ENCODE measurements at places on chromosomes 3 and 15.

- no peak for DNase-seq
Observed at GRCh38 chr3:46905213-46905560, 27.7 kb downstream of the PTH1R start.

- DNase-seq = no peak
Observed at GRCh38 chr3:186511245-186511644, 32.9 kb downstream of the CRYGS start.

GRCh38 chr15:45489690-45490238, 32.8 kb downstream of the SLC30A4 start:
- DNase-seq = no peak

DNA sequence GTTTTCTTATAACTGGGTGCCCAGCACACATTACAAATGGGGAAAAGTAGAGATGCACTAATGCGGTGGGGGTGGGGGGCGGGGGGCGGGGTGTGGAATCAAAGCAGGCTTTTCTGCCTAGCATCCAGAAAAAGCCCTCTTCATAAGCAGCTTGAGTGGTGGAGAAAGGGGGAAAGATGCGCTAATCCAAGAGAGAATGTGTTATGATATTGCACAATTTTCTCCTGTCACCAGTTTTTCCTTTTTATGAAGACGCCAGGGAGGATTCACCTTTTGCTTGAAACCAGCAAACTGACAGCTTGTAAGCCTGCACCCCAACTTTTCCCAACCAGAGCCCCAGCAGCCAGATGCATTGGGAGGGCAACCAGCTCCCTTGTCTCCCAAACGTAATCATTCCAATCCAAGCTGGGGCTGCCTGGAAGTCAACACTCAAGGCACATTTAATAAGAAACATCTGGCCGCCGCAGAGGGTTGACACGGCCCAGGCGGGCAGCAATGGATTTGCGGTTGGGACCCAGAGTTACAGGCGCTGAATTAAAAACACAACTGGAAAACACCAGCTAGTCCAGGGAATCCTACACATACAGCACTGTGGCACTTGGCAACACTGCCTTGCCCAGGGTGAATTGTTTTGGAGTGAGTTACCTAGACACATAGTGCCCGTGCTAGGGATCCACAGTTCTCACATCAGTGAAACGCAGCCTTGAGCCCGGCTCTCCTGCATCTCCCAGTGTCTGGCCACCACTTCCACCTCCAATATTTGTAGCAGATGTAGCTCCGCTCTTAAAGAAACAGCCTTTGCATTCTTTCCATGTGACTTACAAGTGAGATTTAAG, 218.5 kb upstream of the PRICKLE2 start:
- DNase-seq = no peak

GRCh38 chr15:41987925-41988275, 15.5 kb upstream of the EHD4 start:
- no peak for DNase-seq

GRCh38 chr15:71659730-71660067, 150.7 kb upstream of the NR2E3 start:
- DNase-seq = no peak

DNA sequence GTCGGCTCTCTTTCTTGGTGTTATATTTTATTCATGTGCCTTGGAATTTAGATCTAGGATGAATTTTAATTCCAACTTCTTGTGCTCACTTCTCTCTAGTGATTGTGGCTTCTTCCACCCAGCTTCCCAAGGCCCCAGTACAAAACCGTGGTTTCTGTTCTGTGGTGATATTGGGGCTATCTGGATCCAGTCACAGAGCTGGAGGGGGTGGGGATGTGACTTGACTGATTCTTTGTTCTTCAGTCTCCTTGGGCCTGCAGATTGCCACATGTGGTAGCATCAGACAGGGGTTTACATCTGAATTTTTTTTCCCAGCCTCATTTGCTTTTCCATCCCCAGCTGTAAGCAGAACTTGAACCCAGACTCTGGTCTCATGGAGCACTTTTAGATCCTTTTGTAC, 98.5 kb upstream of the ADAMTSL3 start:
- no peak for DNase-seq

DNA sequence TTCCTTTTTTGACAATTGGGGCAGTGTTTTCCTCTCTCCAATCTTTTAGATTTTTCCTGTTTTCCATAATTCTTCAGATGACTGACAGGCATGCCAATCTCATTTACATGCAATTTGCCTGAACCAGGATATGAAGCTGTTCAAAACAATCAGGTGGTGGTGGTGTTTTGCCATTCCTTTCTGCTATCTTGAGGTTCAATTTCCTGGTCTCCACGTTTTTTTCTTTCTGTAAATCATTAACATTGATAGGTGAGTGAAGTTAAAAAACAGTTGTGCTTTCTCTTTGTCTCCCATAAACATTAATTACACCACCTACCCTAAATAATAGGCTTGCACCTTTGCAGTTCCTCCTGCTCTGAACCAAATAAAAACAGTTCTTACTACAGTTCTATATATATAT, 49.1 kb downstream of the C2CD4A start:
- DNase-seq = no peak

DNA sequence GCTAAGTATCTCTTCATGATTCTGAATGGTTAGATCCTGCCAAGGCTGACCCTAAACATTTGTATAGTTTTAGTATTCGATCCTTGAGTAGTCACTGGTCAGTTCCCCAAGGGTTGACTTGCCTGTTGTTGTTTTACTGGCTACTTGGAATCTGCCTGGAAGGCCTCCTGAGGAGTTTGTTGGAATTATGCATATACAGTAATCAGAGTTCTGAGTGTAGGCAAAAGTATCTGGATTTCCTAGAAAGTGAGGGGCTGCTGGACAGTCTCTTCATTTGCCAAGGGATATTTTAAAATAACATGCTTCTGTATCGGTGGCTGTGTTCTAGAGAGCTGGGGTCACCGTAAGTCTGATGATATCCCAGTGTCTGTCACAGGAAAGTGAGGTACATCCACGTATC, 333.2 kb upstream of the C2CD4B start:
- DNase-seq = no peak

All from globus pallidus (tissue), 1 donor.